CD4-positive, alpha-beta T cell treated with Interleukin-4 for 1 hour (primary cell): ENCODE measurements at places on chromosomes 6 and 20.
A peak's percentile ranks its signal among the peaks of the same experiment; 100 is the strongest.

DNA sequence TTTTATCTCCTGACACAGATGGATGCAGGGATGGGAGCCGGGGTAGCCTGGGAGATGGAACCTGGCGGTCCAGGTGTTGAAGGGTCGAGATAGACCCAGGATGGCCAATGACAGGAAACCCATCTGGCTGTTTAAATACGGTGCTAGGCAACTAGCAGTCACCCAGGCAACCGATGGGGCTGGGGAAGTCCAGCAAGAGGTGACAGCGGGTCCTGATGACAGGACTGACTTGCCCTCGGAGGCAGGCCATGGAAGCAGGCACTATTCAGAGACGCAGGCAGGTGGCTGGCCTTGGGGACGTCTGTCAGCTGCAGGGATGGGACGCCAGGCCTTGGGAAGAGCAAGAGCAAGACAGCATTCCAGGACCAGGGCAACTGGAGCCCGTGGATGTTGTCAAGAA is 135.4 kb upstream of the RALGAPA2 start:
- no peak for DNase-seq

GRCh38 chr6:4059115-4059777 is 19.7 kb downstream of the FAM217A start:
- peak; percentile 13 for DNase-seq

- no peak for DNase-seq
Measured at GRCh38 chr20:3483784-3484183, 13.0 kb downstream of the ATRN start.

DNA sequence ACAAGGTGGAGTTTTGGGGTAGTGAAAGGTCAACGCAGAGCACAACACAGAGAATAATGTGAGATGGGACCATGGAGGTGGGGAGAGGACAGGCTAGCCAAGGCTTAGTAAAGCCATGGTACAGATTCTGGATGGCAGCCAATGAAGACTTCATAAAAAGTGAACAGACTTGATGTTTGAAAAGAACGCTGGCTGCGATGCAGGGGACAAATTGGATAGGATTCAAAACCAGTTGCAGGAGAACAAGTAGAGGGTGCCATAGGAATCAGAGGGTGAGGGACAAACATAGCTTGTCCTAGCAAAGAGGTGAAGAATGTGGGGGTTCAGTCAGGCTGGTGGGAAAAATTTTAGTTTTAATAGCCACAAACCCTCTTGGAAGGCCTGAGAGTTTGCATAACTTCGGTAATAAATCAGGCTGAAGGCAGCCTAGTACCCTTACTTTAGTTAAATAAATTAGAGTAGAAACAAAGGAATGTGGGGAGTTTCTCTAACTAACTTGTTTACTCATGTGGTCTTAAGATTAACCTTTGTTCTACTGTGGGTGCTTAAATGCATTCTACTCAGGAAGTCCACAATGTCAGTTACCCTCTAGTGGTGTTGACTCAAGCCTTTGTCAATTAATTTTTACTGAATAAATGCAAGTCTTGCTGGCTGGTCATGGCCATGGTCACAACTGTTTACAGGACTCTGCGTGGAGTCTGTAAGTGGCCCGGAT is 216.4 kb downstream of the C6orf118 start:
- DNase-seq, result no peak

GRCh38 chr20:44050925-44051660 is 135.9 kb downstream of the JPH2 start:
- DNase-seq, result no peak

GRCh38 chr6:144296973-144297372 is 11.8 kb downstream of the UTRN start:
- DNase-seq, result no peak

DNA sequence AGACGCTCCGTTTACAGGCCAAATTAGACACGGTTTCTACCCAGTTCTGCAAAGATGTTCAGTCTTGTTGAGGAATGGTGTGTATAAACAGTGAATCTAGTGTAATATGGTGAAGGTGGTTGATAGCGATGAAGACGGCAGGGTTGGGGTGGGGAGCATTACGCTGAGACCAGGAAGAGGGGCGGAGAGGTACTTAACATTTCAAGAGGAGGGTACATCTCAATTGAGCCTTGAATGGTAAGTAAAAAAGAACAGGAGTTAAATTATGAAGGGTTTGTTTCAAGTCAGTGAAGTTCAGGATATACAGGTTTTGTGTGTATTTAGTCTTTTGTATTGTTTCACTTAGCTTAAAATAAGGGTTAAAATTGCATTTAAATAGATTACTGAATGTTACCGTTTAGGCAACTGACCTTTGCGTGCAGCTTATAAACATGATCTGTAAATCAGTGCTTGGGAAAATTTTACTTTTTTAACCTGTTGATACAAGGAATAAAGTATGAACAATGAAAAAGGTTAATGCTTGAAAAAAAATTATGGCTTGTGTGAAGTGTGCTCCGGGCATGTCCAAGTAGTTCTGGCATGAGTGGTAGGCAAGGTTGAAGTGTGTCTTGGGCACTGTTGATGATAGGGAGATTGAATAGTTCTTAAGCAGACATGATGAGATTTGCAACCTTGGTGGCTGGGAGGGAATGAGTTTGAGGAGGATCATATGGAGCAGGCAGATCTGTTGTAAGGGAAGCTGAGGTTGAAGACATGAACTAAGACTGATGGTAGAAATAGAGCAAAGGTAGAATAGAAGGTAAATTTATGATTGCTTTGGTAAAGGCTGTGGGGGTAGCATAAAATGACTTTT is 842 bp downstream of the POLR1C start:
- DNase-seq, result no peak

DNA sequence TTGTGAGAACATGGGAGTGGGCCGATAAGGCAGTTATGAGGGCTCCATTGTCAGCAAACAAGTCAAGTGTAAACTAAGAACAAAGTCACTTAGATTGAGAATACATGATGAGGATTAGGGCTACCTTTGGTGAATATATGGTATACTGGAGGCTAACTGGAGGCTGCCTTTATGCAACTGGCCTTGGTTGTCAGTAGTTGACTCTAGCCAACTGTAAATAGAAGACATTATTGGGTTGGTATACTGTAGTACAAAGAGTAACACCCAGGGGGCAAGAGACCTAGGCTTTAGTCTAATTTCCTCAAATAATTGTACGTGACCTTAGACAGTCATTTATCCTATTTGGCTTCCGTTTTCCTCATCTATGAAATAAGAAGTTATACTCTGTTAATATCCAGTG is 235.2 kb downstream of the ARID1B start:
- DNase-seq, result no peak

- no peak for DNase-seq
Measured at GRCh38 chr20:51064137-51064536, 41.2 kb upstream of the KCNG1 start.

DNA sequence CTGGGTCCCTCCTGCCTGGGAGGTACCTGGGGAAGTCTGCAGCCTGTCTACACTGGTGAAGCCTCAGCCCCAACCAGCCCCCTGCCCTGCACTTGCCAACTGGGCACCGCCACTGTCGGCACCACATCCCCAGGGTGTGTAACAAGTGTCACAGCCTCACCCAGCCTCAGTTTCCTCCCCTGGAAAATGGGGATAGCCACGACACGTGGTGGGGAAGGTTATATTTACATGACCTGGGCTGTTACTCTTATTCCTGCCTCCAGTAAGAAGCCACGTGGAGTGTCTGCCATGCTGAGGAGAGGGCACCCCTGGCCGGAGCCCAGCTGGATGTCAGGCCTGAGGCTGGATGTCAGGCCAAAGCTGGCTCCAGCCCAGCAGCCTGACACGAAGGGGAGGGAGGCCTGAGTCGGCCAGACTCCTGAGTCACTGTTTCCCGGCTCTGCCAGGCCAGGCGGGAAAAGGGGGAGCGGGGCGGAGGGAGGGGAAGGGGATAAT is 44.9 kb downstream of the SNAI1 start:
- DNase-seq, result no peak

- no peak for DNase-seq
Measured at GRCh38 chr6:44951253-44951747, 376.8 kb upstream of the RUNX2 start.

GRCh38 chr20:37931153-37931922 is 28.4 kb downstream of the VSTM2L start:
- DNase-seq, result no peak

DNA sequence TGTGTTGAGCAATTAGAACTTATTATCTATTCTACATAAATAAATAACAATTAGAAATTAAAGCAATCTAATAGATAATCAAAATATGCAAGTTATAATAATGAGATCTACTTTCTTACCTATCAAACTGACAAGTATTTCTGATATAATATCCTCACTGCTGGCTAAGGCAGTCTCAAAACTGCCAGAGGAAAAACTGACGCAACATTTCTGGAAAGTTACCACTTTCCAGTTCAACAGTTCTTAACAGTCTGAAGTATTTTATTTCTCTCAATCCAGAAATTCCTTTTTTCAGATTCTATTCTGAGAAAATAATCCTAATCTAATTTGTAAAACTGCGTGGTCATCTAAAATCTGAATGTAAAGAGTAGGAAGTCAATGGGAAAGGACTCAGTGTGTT is 121.0 kb downstream of the TRDN start:
- no peak for DNase-seq
